ENCODE measurements at places on chromosomes 12 and 14.
A peak's percentile ranks its signal among the peaks of the same experiment; 100 is the strongest.

DNA sequence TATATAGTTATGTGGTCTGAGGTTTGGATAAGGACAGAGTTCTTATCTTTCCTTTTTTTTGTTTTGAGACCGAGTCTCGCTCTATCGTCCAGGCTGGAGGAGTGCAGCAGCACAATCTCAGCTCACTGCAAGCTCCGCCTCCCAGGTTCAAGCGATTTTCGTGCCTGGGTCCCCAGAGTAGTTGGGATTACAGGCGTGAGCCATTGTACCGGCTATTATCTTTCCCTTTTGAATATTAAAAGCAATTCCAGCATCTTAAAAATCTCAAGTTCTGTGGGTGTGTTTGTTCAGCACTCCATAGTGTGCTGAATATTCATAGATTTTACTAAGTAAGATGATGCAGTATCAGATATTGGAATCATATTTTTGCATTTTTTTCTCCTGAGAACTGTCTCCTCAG, 404.4 kb upstream of the RGS6 start:
- no peak for DNase-seq

GRCh38 chr12:112967306-112967705, 11.0 kb upstream of the OAS2 start:
- DNase-seq, result no peak

- DNase-seq, result no peak
Measured at GRCh38 chr14:21103411-21103709, 2.5 kb downstream of the TMEM253 start.

DNA sequence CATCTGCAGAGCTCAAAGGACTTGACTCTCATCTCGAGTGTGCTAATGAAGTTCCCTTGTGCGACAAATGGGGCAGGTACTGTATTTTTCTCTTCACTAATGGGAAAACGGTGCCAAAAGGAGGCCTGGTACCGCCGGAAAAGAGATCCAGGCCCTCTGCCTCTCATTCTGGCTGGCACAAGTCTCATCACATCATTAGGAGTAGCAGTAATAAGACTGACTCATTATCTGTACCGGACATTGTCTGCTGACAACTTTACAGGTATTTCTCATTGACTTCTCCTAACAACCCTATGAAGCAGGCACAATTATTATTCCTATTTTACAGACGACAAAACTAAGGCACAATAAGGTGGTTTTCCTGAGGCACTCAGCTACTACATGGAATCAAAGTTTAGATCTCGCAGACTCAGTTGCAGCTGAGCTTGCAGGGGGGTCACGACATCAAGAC, 668 bp downstream of the APPL2 start:
- DNase-seq, result no peak

GRCh38 chr12:110079477-110080400, 31.4 kb upstream of the C12orf76 start:
- peak; percentile 48 for DNase-seq

DNA sequence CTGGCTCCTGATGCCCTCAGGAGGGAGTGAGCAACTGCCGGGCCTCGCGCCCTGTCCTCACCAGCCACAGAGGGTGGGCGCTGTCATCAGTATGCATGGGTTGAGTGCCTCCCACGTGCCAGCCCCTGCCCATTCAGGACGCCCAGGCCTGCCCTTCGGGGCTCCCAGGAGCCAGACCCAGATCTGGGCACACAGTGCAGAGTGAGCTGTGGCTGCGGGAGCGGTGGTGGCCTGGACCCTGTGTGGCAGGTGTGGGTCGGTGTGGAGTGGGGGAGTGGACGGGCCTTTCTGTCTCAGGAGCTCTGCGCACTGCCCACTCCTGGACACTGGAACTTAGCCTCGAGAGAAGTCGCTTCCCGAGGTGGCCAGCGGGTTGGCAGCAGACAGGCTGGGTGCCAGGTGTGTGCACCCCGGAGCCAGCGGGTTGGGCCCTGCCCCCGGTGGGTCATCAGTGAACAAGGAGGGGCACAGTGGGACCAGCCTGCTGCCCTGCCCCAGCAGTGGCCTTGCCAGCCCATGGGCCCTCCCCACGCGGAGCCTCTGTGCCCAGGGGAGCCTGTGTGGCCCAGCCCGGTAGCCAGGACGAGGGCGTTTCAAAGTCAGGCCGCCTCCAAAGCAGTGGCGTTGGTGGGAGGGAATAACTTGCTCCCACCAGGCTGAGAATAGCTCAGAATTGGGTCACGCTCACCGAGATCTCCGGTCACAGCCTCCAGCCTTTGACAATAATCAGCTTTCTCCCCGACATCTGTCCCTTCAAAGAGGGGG, 9.5 kb downstream of the TRMT61A start:
- no peak for DNase-seq

- DNase-seq, result no peak
Measured at GRCh38 chr12:28870839-28871440, 278.1 kb upstream of the FAR2 start.

DNA sequence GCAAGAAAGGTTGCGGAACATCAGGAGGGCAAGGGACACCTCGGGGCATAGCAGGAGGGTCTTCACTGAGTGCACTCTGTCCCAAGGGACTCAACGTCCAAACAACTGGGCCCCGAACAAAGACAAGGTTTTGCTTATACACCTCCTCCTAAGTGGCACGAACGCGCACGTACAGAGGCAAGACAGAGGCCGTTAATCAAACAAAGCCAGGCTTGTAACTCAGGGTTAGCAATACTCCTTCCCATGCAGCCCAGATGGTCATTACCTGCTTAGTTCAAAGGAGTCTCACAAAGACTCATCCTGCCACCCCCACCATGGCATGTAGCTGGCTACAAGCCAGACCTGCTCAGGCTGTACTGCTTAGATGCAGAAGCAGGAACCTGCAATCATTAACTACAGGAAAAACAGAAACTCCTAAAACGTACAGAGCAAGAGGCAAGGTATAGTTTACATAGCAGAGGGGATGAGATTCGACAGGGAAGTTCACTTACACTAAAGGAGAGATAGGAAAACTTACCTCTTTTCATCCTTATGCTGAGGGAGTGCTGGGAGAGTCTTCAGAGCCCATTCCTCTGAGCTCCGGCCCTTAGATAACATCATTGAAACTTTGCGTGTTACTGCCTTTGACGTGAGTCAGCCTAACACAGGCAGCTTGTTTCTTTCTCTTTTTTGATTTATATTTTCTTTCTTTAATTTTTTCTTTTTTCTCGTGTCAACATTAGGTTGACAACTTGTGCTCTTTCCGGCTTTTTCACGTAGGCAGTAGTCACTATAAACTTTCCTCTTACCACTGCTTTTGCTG, 1319.1 kb downstream of the TMEM121 start:
- peak; percentile 31 for DNase-seq

DNA sequence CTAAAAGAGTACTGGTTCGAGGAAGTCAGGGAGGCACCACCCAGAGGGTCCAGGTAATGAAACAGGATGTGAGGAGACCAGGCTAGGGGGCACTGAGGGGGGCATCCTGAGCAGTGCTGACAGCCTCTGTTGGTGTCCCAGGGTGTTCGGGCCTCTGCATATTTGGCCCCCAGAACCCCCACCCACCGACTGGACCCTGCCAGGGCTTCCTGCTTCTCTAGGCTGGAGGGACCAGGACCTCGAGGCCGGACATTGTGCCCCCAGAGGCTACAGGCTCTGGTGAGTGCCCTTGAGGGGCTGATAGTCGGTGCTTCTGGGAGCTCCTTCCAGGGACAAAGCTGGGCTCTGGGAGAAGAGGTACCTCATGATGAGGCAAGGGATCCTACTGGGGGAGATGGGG, 2.6 kb downstream of the TROAP start:
- no peak for DNase-seq

- no peak for DNase-seq
Measured at GRCh38 chr12:46452061-46452615, 79.6 kb upstream of the SLC38A2 start.

DNA sequence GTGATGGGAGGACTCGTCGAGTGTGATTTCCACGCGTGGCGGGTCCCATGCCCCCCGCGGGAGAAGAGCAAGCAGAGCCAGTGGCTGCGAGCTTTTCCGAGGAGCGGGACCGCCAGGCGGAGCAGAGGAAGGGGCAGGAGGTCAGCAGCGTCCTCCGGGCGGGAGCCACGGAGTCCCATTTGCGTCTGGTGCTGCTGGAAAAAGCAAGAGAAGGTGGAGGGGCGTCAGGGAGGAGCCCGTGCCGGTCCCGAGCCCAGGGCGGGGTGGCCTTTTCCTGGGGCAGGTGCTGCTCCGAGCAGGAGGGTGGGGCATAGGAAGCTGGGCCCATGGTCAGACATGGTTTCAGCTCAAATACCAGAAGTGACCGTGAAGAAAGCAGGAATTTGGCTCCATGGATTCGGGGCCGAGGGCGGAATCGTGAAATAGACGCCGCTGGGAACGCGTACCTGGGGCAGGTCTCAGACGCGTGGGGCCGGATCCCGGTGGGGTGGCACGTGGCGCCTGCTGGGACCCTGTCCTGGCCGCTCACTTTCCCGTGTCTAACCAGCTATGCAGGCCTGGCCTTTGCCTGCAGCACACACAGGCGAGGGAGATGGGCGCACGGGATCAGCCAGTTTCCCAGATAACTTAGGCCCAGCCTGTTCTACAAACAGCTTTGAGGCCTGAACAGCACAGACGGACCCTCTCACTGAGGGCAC, 60.0 kb downstream of the GALNT9 start:
- no peak for DNase-seq

- DNase-seq, result no peak
Measured at GRCh38 chr12:121060149-121061001, 21.3 kb upstream of the OASL start.

GRCh38 chr12:124424516-124424905, 129.6 kb downstream of the RFLNA start:
- no peak for DNase-seq

DNA sequence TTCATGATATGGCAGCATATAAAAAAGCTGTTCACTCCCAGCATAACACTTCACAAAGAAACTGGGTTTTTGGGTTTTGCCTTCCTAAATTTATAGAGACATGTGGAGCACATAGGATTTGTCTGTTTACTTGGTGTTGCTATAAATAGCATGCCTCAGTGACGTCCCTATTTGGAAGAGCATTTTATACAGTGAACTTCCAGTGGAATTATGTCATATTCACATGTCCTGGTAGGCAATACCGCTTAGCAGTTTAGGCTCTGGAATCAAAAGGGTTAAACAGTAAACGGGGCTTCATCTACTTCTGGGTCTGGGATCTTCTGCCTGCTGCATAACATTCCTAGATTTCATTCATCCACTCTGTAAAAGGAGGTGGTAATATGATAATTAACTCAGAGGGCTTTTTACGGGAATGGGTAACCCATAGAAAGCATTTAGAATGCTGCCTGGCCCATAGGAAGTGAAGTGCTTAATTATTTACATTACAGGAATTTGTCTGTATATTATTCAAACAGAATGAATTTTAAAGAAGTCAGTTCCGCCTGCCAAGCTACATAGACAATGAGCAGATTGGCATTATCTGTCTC, 396.1 kb downstream of the TMTC2 start:
- DNase-seq, result no peak

DNA sequence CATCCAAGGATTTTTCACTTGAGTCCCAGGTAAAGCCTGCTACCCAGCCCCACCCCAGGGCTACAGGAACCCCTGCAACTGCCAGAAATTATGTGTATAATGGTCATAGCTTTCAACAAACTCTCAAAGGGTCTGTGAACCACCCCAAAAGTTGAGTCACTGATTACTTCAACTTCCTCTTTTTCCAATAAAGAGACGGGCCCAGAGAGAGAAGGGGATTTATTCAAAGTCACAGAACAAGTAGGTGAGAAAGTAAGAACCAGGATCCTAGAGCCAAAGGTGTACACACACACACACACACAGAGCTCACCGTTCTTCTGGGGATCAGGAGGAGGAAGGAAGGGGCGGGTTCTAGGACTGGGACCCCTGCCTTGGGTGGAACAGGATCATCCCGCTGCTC, 4.8 kb upstream of the ITPK1 start:
- no peak for DNase-seq

DNA sequence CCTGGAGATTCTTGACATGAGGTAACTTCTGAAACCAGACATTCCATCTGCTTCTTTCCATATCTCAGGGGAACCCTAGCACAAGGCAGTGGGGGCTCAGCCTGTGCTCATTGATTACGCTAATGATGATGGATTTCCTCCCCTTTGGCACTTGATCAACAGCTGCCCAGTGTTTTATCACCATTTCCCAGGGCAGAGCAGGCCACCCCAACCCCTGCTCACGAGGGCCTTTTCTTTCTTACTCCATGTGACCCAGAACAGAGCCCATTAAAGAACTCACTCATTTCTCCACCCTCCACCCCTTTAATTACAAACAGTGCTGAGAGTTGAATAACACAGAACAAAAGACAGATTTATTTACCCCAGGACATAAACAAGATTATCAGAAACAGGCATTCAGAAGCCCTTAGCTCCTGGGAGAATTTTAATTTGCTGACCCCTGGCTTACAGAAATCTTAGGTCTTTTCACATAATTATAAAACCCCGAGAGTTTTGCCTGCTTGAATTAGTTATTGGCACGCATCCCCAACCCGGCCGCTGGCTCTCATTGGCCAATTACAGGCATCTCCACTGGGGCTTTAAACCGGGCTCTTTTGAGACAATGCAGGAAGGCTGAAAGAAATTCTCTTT, 32.0 kb upstream of the CCDC60 start:
- no peak for DNase-seq

- DNase-seq, result no peak
Measured at GRCh38 chr12:112939761-112940381, 1.6 kb downstream of the OAS3 start.

GRCh38 chr12:105322070-105322469, 8.4 kb upstream of the C12orf75 start:
- DNase-seq, result no peak

GRCh38 chr12:110093631-110094311, 30.4 kb upstream of the IFT81 start:
- DNase-seq, result no peak

- no peak for DNase-seq
Measured at GRCh38 chr14:55802986-55803872, 223.2 kb downstream of the KTN1 start.

GRCh38 chr12:93855261-93855660, 178.1 kb downstream of the CRADD start:
- no peak for DNase-seq

DNA sequence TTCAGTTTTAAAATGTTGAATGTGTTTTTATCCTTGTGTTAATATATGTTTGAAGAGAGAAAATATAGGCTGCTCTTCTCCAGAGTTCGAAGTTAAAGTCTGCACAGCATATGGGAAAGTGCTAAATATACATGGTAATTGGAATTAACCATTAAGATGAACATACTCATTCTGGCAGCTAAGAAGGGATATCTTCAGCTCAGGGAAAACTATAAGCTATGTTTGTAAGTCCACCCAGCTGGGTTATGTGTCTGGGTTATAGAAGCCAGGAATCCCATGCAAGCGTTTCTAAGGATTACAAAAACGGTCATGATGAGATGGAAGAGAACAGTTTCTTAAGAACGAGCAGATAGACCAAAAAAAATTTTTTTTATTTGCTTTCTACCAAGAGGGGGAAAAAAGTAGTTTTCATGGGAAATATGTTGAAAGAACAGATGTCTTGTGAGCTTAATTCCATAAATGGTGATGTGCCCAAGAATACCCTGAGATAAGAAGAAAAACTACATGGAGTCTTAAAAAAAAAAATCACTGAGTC, 198.9 kb downstream of the FBXL14 start:
- no peak for DNase-seq

Measured in activated naive CD4-positive, alpha-beta T cell (primary cell).